ENCODE measurements at places on chromosomes 11 and 22.

GRCh38 chr22:48926643-48927042 is 901.0 kb downstream of the BRD1 start:
- DNase-seq, result no peak

- no peak for DNase-seq
Measured at GRCh38 chr11:95499516-95500135, 268.6 kb upstream of the SESN3 start.

DNA sequence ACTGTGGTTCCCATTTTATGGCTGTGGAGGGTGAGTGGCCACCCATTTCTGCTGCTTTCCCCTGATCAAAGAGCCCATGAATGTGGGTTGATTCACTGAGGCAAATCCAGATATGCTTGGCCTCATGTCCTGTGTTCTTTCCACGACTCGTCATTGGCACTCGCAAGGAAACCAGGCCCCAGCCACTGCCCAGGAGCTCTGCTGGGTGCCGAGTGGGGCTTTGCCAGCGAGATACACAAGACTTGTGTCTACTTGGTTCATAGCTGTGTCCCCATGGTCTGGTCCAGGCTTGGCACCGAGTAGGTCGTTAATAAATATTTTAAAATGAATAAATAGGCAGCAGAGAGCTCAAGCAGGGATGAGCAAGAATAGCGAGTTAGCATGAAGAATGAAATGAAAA is 1291.5 kb downstream of the TBC1D22A start:
- no peak for DNase-seq

GRCh38 chr22:29145321-29146072 is 60.2 kb upstream of the EMID1 start:
- DNase-seq, result no peak

- DNase-seq, result no peak
Measured at GRCh38 chr11:76797341-76798201, 14.4 kb downstream of the TSKU start.

DNA sequence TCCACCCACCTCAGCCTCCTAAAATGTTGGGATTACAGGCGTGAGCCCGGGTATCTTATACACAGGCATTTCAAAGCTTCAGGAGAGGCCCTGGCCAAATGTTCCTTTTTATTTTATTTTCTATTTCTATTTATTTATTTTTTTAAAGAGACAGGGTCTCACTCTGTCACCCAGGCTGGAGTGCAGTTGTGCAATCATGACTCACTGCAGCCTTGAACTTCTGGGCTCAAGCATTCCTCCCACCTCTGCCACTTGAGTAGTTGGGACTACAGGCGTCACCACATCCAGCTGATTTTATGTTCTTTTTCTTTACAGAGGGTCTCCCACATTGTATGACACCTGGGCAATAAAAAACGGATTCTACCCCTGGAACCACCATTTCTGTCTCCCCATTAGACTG is 71.2 kb downstream of the FBXO7 start:
- no peak for DNase-seq

DNA sequence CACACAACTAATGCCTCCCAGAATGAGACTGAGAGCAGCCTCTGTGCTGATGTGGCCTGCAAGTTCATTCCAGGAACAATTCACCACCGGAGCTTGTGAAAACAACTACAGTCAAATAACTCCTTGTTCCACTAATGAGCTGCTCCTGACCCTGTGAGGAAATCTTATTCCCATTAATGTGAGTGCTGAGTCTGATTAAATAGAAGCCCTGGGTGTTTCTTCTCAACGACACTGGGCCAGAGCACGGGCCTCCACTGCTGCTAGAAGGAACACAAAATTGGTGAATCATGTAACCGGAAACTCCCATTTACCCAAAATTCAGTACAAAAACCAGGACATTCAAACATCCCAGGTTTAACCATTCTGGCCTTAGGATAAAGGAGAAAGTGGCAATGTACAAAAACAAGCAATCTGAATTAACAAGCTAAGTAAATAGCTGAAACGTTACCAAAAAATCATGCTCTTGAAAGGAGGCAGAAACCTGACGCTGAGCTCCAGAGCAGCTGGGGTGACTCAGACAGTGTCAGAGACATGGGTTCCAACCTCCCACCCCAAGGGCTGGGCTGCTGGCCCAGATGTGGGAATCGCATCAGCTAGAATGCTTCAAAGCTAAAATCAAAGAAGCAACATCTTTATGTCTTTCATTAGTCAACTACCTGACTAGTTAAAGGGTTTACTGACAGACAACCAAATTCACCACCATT is 26.7 kb downstream of the SERGEF start:
- no peak for DNase-seq

GRCh38 chr11:46475926-46476545 is 84.5 kb upstream of the CHRM4 start:
- DNase-seq, result no peak

DNA sequence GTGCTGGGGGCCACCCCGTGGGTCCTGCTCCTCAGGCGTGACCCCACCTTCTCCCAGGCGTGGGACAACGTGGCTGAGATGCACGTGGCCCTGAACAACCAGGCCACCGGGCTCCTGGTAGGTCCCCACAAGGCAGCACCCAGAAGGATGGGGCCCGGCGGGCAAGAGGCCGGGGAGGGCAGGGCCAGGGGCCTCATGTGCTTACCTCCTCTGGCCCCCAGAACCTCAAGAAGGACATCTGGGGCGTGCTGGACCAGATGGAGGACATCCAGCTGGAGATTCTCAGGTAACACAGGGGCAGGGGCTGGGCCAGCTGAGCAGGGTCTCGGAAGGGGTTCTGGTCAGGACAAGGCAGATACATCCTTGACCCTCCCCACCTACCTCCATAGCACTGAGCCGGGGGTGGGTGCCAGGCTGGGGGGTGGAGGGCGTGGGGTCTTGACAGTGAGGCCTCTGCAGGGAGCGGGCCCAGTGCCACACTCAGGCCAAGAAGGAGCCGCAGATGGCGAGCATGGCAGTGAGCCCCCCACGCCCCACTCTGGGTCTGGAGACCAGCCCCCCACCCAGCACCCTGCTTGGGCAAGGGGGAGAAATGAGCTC is 186.3 kb downstream of the IGLL1 start:
- DNase-seq, result no peak

- DNase-seq, result no peak
Measured at GRCh38 chr11:115745066-115745465, 240.9 kb upstream of the CADM1 start.

DNA sequence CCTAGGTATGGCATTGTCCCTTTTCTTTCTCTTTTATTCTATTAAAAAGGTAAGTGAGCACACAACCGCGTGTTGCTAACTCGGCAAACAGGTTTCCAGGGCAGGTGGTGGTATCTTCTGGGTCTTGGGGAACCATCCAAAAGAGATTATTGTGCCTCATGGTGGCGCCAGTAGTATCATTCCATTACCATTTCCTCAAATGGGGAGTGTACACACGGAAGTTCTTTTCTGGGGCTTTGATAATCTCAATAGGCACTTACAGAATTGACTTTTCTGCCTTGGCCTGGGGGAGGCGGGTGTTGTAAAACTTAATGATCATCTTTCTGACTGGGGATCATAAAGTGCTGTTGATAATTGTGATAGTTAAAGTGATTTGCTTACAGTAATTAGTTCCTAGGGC is 234.1 kb downstream of the KIRREL3 start:
- DNase-seq, result no peak

DNA sequence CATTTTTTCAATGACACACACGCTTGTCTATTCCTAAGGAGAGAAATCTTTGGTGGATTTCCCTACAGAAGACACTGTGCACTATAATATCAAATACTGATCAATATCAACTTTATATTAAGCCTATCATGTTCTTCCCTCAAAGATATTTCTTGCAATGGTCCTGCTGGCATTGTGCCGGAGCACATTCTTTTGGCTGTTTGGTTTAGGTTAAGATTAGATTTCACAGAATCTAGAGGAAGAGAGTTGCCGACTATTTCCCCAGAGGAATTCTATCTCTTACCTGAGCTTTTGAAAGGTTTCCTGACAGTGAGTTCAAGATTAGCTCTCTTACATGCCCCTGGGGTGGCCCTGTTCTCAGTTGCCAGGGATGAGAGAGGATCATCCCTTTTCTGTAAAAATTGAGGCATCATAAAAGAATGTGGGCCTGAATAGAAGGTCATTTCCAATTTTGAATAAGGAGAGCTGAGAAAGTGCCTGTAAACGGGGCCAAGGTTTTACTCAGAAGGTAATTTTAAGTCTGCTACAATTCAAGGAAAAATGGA is 180.6 kb upstream of the ARHGAP20 start:
- DNase-seq, result no peak

DNA sequence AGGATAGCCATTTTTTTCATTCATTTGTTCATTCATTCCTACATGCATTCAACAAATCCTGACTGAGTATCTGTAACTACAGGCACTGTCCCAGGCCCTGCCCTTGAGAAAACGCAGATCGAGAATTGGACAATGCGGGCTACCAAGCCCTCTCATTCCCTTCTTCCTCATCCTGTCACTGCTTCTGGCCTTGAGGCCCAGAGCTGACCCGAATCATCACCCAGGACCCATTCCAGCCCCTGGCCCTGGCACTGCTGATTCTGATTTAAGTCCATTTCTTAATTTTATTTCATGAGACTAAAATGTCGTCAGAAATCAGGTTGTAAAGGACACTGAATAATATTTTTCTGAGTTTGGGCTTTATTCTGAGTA is 24.3 kb downstream of the COMMD9 start:
- DNase-seq, result no peak

- no peak for DNase-seq
Measured at GRCh38 chr22:16953206-16954059, 54.6 kb downstream of the GAB4 start.

GRCh38 chr11:65537620-65538231 is 12.8 kb downstream of the SCYL1 start:
- DNase-seq, result no peak

DNA sequence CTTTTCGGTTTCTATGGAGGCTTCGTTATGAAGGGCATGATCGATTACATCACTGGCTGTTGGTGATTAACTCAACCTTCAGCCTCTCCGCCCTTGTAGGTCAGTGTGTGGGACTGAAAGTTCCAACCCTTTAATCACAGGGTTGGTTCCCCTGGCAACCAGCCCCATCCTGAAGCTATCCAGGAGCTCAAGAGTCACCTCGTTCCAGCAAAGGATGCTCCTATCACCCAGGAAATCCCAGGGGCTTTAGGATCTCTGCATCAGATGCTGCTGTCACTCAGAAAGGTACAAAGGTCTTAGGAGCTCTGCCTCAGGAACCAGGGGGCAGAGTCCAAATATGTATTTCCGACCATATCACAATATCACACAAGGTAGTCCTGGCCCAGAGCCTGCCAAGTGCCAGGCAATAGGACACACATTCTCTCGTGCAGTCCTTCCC is 123.5 kb upstream of the PARVA start:
- DNase-seq, result no peak

- no peak for DNase-seq
Measured at GRCh38 chr11:132078264-132079076, 708.1 kb downstream of the NTM start.

DNA sequence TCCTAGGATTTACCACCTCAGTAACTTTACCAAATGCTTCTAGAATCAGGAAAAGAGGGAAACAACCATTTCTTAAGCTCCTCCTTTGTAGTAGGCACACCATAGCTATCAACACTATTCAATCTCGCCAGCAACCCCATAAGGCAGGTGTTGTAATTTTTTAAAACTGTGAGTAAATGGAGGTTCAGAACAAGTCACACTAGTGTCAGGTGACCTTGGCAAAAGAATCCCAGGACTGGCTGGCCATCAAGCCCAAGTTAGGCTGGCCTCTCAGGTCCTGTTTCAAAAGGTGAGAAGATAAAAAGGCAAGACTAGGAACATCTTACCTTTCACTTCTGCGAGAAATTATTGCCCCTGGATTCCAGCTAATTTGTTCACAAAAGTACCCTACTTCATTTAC is 713 bp downstream of the TOP3B start:
- DNase-seq, result no peak

DNA sequence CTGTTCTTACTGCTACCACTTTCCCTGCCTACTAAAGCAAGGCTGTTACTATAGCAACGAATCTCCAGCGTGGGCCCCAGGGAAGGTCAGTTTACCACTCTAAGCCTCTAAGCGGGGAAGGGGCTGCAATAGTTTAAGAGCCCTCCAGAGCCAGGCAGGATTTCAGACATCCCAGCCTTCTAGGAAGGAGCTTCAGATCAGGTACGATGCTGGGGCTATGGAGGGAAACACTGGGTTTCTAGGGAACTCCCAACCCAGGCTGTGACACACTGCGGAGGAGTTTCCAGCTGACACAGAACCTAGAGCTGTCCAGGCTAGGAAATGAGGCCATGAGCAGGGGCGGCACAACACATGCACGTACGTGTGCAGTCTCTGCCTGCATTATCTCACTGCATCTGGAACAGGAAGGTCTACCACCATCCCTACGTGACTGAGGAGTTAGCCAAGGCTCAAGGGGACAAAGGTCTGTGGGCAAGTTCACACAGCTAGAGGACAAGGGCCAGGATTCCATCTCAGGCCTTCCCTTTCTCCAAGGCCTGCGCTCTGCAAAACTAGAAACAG is 20.4 kb downstream of the HPS4 start:
- DNase-seq, result no peak

- DNase-seq, result no peak
Measured at GRCh38 chr11:68016161-68016903, 6.2 kb downstream of the ALDH3B1 start.

DNA sequence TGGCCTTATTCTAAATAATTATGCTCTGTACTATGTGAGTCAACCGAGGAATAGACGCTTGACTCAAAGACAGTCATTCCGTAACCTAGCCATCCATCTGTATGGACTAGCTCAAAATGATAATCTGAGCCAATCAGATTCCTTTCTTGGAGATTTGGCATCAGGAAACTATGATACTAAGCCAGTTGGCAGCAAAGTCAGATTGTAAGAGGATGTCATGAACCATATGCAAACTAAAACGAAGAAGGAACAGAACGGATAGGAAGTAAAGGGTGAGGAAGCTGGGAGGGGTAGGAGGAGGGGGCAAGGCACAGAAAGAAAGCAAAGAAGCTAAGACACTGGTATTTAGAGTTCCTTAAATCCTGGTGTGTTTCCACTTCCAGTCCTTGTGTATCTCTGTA is 10.7 kb upstream of the SESN3 start:
- no peak for DNase-seq

DNA sequence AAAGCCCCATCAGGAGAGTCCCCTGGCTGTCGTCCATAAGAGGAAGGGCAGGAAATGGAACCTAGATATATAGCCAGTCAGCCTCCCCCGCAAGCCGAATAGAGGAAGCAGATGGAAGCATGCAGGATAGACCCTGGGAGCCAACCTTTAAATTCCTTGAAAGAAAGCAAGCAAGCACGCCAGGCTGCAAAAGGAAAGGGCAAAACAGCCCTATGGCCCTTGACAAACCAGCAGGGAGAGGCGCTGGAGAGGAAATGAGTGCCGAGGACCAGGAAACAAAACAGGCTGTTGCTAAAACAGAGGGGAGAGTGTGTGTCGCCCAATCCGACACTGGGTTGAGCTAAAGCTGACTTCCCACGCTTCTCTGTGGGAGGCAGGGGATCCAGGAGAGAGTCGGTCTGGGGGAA is 203.5 kb upstream of the MTNR1B start:
- DNase-seq, result no peak

GRCh38 chr11:97354026-97354425 is 964.2 kb downstream of the JRKL start:
- DNase-seq, result no peak

DNA sequence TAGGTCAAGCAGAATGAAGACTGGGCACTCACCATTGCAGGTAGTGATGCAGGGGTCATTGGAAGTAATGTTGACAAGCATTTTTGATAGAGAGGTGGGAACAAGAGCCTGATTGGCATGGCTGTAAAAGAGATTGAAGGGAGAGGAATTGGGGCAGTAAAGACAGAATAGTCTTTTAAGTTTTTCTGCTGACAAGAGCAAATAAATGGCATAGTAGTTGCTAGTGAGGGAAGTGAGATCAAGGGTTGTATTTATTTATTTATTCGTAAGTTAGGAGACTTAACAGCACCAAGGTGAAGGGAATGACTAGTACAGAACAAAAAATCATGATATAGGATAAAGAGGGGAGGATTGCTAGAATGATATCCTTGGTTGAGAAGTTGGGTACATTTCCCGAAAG is 11.0 kb downstream of the SYT9 start:
- DNase-seq, result no peak

Data from stimulated activated CD4-positive, alpha-beta T cell treated with anti-CD3 and anti-CD28 coated beads, Interleukin-2, amount 100 ng/mL, for 4 hours (primary cell).